Pancreas (tissue), 10 donors: ENCODE measurements at places on chromosomes 2 and 18. TPM values are rescaled to one million over a fixed set of nuclear protein-coding genes. Genes with fewer than 3 reads are reported as not detected.

GRCh38 chr2:216492597-216493333, 5.9 kb upstream of the RPL37A start:
- DNase-seq, result no peak

The PDK1 gene
- 7.8 TPM for total RNA-seq

- DNase-seq, result no peak
Measured at GRCh38 chr2:148957023-148957422, 81.5 kb upstream of the LYPD6B start.

GRCh38 chr2:218962859-218963492, 3.5 kb downstream of the CDK5R2 start:
- DNase-seq, result peak; percentile 89

DNA sequence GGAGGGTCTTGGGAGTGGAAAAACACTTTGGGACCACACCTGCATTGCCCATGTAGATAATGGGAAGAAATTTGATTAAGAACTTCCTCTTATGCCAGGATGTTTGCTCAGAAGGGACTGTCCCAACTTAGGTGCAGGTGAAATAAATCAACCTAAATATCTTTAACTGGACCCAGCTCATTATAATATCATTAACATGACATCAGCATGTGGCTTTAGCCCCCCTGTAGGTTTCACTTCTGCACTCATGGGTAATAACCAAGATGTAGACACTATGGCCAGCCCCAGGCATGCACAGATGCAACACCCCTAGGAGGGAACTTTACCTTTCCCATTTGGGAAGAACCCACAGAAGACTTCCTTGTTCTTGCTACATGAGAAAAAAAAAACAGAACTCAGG, 227.4 kb upstream of the ZNF804A start:
- no peak for DNase-seq

DNA sequence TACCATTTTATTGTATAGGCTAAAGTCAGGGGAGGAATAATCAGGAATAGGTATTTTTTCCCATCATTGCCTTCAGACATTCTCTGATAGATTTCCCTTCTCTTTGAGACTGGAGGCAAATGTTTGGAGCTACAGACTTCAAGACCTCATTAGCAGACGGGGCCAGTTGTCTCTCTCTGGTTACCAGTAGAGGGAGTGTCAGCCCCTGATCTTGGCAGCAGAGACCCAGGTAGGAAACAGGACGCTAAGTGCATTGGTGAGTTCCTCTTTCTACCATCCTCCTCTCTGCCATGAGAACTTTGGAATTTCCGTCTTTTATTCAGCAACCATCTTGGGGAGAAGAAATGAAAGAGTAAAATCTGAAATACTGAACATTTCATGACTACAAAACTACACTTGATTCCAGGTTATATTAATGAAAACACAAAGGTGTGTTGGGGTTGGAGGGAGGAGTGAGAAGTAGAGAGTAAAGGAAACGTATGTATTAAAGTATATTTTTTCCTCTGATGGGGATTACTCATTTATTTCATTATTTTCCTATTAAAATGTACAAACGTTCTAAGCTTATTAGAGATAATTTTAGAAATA, 186.2 kb upstream of the GCFC2 start:
- DNase-seq, result no peak

The NGEF gene
- total RNA-seq, result 6.5 TPM

GRCh38 chr2:61938511-61938910, 33.0 kb downstream of the COMMD1 start:
- DNase-seq, result no peak

The CHAC2 gene
- total RNA-seq, result 1.00 TPM

DNA sequence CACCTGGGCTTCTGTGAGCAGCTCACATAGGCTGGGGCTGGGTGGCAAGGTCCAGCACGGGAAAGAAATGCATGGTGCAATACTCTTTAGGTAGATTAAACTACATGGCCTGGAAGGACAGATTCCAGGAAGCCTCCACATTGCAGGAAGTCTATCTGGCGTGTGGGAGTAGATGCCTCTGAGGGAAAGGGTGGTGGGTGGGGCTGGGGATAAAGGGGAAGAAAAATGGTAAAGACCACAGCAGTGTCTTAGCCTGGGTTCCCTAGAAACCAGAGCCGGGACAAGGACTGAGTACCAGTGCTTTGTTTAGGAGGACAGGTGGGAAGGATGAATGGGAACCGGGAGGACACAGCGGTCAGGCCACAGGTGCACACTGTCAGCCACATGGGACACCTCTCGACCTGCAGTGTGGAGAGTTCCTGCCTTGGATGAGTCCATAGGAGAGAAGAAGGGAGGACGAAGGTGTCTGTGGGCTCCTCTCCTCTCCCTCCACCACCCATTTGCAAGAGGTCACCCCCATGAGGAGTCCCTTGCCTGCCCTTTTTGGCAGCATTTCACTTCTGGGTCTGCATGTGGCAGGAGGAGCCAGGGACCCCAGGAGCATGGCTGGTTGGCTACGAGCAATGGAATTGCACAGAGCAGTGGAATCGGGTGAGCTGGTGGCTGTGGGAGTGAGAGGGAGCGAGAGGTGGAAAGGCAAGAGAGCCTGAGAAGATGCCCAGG, 91.5 kb upstream of the HS6ST1 start:
- peak; percentile 4 for DNase-seq

The GAREM1 gene
- 9.8 TPM for total RNA-seq

The CELF4 gene
- total RNA-seq, result 2.2 TPM

DNA sequence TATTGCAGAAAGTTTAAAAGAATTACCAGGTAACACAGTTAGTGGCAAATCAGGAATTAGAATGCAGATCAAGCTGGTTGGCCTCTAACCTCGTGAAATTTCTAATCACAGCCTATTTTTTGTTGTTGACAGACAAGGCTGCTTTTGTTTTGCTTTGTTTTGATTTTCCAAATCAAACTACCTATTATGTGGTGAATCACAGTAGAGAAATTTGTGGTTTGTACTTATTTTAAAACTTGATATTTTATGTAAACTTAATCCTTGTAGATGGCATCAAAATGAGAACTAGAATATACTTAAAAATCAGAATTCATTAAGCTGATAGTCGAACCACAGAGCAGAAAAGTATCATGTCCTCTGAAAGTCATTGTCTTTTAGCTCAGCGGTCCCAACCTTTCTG, 258.1 kb downstream of the CTNNA2 start:
- no peak for DNase-seq

The NDC80 gene
- not detected for total RNA-seq

DNA sequence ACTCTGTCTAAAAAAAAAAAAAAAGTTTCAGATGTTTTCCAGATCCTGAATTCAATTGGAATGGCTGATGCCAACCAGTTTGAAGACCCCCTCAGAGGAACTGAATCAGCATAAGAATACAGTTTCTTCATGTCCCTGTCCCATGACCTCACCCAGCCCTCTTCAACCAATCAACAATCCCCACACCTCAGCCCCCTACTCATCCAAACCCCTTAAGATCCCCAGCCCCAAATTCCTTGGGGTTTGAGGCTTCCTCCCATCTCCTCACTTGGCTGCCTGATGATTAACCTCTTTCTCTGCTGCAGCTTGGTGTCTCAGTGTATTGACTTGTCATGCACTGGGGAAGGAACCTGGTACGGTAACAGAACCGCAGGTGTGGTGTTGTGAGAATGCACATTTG, 97.6 kb upstream of the CABLES1 start:
- DNase-seq, result no peak

GRCh38 chr2:48369971-48370370, 160.0 kb upstream of the STON1 start:
- no peak for DNase-seq

DNA sequence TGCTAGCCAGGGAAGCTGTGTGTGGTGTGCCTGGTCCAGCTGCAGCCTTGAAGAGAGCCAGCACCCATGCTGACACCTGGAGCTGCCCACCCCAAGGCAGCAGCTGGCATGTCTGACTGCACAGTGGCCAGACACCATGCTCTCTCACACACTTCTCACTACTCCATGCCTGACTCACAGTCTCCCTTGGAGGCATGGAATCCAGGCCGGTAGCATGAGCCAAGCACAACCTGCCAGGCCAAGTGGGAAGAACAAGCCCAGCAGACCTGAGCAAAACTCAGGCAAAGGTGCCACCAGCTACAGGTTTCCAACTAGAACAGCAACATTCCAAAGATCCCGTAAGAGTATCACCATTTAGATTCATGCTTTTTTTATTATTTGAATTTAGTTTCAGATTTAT, 625.3 kb upstream of the LRRTM4 start:
- no peak for DNase-seq

GRCh38 chr18:26710470-26711096, 154.9 kb downstream of the AQP4 start:
- no peak for DNase-seq

The DSG3 gene
- not detected for total RNA-seq

- no peak for DNase-seq
Measured at GRCh38 chr2:73907840-73908452, 15.1 kb downstream of the ACTG2 start.

- DNase-seq, result no peak
Measured at GRCh38 chr2:239711911-239712570, 311.2 kb upstream of the HDAC4 start.

The C2orf80 gene
- not detected for total RNA-seq

GRCh38 chr18:54389143-54389505, 31.4 kb downstream of the C18orf54 start:
- DNase-seq, result no peak

The CLASP1 gene
- total RNA-seq, result 34.5 TPM

The KCNG3 gene
- 0.78 TPM for total RNA-seq

GRCh38 chr2:221567809-221568208, 4.3 kb downstream of the EPHA4 start:
- no peak for DNase-seq

DNA sequence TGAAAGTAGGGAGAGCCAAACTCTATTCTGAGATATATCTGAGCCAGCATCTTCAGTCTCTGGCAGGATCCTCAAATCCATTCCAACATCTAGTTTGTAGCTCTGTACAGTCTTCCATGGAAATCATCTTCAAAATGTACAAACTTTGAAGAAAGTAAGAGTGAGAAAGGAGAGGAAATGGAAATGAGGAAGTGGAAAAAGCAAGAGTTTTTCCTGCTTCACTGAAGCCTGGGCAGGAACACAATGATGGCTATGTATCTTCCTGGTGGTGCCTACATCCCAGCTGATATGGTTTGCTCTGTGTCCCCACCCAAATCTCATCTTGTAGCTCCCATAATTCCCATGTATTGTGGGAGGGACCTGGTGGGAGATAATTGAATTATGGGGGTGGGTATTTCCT, 4.1 kb upstream of the RPIA start:
- DNase-seq, result no peak

GRCh38 chr2:69798909-69799526, 30.4 kb upstream of the GMCL1 start:
- DNase-seq, result no peak

The PAIP2B gene
- 40.3 TPM for total RNA-seq

DNA sequence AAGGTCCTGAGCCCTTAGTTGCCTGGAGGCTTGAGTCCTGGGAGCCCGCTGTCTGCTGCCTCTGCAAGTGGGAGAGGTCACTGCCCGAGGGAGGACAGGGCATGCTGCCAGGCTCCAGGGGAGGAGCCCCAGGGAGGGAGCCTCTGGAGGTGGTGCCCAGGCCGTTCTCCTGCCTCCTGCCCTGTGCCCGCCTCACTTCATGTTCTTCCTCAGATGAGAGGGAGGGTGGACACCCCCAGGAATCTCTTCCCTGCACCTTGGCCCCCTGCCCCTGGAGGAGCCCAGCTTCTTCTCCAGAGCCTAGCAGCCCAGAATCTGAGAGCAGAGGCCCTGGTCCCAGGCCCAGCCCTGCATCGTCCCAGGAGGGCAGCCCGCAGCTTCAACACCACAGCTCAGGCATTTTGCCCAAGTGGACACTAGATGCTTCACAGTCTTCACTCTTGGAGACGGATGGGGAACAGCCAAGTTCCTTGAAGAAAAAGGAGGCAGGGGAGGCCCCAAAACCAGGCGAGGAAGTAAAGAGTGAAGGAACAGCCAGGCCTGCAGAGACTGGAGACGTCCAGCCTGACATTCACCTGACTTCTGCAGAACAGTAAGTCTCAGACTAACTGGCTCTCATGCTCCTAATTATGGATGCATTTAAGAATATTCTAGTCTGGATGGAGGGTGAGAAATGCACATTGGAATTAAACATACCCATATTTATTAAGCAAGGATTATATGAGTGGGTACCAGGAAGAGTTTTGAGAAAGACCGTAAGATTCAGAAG, 12.1 kb downstream of the PSD4 start:
- DNase-seq, result peak; percentile 64

DNA sequence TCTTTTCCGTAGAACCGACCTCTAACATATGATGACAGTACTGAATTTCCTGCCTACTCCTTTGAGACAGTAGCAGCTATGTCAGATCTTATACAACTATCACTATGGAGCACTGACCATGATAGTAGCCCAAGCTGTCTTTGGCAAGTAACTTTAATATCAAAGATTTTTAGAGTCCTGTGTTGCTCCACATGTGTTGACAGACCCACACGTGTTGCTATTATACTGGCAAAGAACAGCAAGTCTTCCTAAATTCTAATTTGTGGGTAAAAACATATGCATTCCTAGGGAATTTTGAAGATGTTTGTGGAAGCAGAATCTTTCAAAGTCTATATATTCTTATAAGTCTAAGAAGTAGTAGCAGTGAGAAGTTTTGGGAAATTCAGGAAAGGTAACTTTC, 245.5 kb upstream of the HNMT start:
- no peak for DNase-seq

DNA sequence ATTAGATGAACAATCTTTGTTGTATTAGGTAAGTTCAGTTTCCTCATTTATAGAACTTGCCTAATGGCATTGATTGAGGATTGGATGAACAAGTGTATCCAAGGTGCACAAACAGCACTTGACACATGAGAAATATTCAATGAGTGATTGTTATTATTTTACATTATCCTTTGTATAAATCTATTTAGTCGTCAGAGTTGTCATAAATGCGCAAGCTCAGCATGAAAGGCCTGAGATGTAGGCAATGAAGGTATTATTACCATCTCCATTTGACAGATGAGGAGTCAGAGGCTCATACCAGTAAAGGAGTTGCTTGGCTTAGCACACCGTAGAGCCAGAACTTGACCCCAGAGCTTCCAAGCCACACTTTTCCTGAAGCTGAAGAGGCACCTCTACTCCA, 291.4 kb downstream of the C1D start:
- no peak for DNase-seq

DNA sequence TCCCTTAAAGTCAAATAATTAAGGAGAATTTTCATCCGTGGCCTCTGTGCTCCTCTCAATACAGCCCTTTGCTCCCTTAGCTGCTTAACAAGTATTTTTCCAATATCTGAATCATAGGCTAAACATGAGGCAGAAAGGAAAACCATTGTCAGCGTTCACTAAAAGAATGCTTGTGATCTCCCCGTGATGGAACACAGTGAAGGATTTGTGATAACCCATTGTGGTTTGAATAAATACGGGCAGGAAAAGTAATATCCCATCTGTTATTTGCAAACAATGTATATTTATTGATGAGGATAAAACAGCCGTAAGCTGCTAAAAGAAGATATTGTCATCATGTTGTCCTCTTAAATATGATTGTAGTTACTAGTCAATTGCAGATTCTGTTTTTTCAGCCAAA, 258.1 kb downstream of the NAPG start:
- no peak for DNase-seq

The EVX2 gene
- not detected for total RNA-seq
